ENCODE measurements at places on chromosomes 2 and 18.
A peak's percentile ranks its signal among the peaks of the same experiment; 100 is the strongest.

GRCh38 chr2:156435718-156436496 is at the start of gene GPD2:
Gene GPD2 (plus strand): TSS chr2:156436379. CDS start chr2:156476106, 39,727 bp downstream.
- no peak for DNase-seq

DNA sequence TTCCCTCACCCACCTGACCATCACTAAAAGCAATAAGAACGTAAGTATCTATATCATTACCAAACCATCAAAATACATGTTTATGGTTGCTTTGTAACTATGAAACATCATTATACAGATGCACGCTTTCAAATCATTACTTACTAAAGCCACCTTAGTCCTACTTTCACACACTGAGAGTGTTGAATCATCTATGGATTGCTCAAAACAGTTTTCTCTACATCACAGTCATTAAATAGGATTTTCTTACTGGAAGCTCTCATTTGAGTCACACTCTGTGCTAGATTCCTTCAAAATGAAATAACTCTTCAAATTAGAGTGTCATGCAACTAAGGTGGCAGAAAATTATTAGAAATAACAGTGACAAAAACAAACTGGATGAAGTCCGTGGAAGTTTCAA is 878.4 kb downstream of the CPS1 start:
- DNase-seq = no peak

- no peak for DNase-seq
These were observed 447.3 kb downstream of the XIRP2 start for GRCh38 chr2:167335541-167335992.

- DNase-seq = peak; percentile 59
These were observed 2.3 kb upstream of the KIF1A start for GRCh38 chr2:240822280-240822847.

- no peak for DNase-seq
These were observed 114.3 kb upstream of the MGAT5 start for GRCh38 chr2:134139611-134140010.

DNA sequence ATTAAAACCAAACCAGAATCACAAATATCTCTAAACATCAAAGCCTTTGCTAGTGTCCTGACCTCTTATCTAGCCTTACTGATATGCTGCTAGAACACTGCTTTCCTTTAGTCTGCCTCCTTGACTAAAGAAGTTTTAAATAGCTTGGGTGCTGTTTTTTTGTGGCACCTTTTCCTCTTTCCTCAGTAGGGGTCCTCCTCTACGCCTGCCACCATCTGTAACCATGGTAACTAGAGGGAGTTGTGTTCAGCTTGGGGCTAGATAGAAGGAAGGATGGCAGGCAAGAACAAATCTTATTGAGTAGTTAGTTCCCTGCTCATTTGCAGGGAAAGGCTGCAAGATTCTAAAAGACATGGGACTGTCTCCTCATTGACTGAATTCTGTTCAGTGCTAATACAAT is 86.0 kb downstream of the TAF4B start:
- DNase-seq = no peak

DNA sequence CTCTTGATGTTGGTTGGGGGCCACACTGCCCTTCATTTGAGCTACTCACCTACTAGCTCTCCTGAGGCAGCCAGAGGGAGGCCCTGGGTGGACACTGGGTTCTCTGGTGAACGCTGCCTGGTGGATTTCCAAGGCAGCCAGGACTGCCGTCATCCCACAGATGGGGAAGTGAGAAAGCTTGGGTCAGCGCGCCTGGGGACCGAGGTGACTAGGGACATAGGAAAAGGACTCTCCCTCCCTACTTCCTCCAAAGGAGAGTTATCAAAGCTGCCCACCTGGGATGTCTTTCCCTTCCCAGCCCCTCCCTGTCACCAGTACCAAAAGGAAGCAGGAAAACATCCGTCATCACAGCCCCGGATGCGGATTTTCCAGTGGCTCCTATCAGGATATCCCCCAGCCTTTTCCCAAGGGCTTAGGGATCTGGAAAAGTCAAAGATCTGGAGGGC is 3.8 kb upstream of the SEMA4C start:
- no peak for DNase-seq

GRCh38 chr2:125516496-125517109 is 1139.4 kb upstream of the GYPC start:
- no peak for DNase-seq

GRCh38 chr2:183035954-183036669 is 2.1 kb downstream of the NCKAP1 start:
- DNase-seq = no peak

- no peak for DNase-seq
These were observed 33.9 kb downstream of the NBAS start for GRCh38 chr2:15527074-15527739.

DNA sequence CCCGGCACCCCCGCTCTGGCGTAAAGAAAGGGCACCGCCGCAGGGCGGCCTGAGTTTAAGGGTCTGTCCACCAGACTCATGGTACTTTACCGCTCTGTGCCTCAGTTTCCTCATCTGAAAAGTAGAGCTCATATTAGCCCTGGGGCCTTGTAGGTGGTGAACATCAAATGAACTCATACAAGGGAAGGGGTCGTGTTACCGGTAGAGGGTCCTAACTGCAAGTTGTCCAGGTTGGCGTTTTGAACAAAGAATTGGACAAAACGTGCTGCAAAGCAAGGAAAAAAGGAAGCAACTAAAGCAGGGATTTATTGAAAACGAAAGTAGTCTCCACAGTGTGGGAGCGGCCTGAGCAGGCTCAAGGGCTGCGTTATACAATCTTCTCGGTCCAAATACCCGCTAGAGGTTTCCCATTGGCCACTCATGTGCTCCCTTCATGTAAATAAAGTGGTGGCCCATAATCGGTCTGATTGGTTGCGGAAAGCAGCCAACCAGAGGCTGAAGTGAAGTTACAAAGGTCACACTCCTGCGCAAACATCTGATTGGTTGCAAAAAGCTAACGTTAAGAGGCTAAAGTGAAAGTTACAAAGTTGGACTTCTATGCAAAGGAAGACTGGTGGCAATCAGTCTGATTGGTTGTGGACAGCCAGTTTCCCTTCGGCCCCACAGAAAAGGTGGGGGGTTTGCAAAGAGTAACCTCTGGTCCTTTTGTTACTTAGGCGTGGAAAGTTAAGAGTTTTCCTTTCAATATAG is 80.7 kb upstream of the LDLRAD4 start:
- DNase-seq = no peak

DNA sequence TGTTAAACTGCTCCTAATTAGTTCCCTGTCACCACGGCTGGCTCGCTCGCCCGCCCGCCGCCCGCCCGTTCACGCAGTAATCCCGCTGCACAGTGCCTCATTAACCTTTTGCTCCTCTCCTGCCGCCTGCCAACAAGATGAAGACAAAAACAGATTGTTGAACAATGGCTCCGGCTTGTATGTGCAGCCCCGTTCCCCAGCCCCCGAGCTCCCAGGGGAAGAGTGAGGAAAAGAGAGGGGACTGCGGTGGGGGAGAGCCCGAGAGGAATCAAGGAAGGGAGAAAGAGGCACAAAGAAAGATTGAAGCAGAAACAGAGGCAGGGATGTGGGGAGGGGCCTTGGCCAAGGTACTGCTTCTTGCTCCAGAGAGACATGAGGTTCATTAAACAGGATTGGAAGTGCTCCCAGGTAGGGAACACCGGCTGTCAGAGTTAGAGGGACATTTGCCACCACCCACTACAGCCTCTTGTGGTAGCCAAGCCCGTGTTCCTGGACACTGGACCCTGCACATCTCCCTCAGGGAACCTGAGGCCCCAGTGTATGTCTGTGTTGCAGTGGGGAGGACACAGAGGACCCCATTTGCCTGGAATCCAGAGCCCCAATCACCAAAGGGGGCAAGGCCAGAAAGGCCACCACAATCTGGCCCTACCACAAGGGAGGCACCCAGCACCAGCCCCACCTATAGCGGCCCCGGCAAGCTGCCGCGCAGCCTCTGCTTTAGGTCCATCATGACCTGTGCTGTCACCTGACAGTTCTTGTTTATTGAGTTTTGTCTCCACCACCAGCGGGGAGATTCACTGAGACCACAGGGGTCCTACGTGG is 38.1 kb downstream of the EMX1 start:
- DNase-seq = no peak

- DNase-seq = no peak
These were observed 425.5 kb upstream of the CDH2 start for GRCh38 chr18:28602391-28602790.

GRCh38 chr2:24594283-24594682 is 103.2 kb downstream of the NCOA1 start:
- DNase-seq = no peak

GRCh38 chr2:49309461-49309860 is 155.1 kb upstream of the FSHR start:
- no peak for DNase-seq

- DNase-seq = no peak
These were observed 4.3 kb downstream of the KLF7 start for GRCh38 chr2:207161247-207162123.

- no peak for DNase-seq
These were observed 595.5 kb upstream of the ID2 start for GRCh38 chr2:8086357-8086756.

DNA sequence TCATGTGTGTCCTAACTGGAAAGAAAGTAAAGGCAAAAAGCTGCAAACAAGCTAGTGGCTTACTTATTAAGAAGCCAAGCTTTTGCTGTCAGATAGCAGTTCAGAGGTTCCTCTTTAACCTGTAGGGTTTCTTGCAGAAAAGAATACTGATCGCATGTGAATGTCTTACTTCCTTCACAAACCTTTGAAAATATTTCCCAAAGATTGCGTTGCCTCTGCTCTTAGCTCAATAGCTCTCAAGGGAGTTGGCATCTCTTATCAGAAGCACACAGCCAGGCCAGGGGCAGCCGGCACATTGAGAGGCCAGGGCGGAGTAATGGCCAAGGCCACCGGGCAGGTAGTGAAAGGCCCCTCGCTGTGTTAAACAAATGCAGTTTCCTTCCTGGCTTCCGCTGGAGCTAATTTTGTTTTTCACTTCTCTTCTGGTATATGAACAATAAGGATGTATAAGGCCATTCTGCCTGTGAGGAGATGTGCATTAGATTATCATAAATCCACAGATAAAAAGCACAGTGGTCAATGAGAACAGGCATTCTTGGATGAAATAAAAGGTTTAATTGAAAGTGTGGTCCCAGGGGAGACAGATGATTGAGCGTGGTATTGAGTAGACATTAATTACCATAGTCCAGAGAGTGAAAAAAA is 542.4 kb upstream of the NRP2 start:
- DNase-seq = no peak

- no peak for DNase-seq
These were observed 47.9 kb downstream of the MBP start for GRCh38 chr18:77084688-77085035.

GRCh38 chr18:47601581-47602272 is 328.7 kb downstream of the SMAD2 start:
- no peak for DNase-seq

DNA sequence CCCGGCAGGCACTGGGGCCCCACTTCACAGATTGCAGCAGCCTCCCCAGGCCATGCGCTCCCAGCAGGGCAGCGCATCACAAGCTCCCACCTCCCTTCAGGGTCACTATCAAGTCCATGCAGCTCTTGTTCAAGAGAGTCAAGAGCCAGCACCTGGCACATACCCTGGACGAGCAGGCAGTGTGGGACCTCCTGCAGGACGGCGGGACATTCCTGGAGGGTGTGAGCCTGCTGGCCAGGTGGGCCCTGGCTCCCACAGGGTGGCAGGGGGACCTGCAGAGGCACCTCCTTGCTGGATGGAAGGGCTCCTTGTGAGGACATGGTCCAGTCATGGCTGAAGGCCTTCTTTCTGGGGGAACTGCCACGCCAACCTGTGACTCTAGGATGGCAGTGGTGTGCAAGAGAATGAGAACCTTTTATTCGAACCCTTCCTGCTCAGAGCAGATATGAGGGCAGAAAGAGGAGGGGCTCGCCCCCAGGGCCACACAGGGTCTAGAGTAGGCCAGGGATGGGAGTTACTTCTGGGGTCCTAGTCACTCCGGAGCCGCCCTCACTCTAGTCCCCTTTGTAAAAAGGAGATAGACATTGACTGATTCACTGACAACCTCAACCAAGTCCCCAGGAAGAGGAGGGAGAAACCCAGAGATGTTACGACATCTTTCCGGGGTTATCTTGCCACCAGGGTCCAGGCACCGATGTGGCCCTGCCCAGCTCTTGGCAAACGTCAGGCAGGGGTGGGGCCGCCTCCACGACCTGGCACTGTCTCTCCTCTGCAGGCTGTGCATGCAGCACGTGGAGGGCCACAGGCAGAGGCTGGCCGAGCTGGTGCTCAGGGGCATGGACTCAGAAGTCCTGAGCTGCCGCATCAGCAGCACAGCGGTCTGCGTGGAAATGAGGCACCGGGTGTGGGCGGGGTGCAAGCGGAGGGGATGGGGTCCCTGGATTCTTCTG is 31.3 kb downstream of the HJURP start:
- no peak for DNase-seq

- DNase-seq = peak; percentile 23
These were observed 74.0 kb upstream of the SEC11C start for GRCh38 chr18:59065684-59066083.

DNA sequence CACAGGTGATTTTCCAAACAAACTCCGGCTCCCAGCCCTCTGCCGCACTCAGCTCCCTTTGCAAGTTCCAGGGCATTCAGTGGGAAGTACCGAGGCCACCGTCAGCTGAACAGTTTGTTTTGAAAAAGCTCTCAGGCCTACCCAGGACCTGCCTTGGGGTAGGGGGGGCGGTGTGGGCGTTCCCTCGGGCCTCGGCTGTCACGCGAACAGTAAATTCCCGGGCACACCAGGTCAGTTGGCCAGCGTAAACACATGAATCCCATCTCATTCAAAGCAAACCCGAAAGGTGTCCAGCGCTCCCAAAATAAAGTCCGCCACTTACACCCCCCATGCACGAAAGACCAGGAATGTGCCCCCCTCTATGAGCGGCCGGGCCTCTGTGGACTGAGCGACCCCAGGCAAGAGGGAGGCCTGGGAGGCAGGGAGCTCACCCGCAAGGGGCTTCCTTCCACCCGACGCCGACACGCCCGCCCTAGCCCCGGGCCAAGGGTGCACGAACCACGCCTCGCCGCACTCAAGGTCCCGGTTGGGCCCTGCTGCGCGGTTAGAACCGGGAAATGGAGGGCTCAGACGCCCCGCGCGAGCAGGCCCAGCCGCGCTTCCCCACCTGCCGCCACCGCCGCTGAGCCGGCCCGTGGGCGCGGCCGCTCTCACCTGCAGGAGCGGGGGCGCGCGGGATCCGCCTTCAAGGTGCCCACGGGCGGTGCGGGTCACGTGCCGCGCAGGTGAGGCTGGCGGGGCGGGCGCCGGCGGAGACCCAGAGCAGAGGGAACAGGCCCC is at the start of gene WDSUB1:
Gene WDSUB1, minus strand, starts transcription at position 775 of the 780 bp plus-strand sequence. CDS start 3,634 bp downstream, outside the sequence.
- DNase-seq = no peak

DNA sequence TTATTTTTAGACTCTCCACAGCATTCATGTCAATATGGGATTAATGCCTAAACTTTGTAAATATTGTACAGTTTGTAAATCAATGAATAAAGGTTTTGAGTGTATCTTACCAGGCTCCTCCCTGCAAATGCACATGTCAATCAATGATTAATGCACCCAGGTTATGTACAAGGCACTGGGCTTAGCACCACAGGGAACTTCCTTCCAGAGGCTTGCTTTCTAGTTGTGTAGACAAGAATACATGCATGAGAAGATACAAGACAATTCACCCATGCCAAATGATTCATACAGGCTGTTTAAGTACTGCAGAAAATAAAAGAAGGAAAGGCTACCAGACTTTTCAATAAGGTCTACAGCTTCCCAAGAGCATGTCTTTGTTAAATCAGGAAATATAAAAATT is 114.1 kb downstream of the MMADHC start:
- no peak for DNase-seq
